ENCODE measurements at places on chromosomes 16 and 17.

- H3K27me3 ChIP-seq: no peaks in the 10 kb centered on the region
- no peaks in the 10 kb centered on the region for H3K4me1 ChIP-seq
- no peak overlapping the region for H3K4me3 ChIP-seq
- no peak for DNase-seq
- no peak overlapping the region for H3K27ac ChIP-seq
- peaks cover 3% of the 10 kb centered on the region for H3K36me3 ChIP-seq
Measured at GRCh38 chr17:72760368-72760767, 332.1 kb downstream of the SLC39A11 start.

DNA sequence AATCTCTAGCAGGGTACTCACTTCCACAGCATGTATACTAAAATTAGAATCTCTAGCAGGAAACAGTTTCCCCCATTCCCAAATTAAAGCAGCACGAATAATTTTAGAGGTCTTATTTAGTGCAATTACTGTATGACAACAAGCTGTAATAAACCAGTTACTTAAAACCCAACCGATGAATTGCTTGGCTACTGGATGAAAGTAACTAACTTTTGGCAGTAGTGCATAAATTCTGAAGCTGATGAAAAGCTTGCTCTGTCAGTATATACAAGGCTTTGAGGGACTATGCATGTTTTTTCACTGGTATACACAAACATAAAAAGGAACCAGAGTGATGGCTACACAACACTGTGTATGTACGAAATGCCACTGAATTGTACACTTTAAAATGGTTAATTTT, 89.4 kb downstream of the CFDP1 start:
- H3K4me3 ChIP-seq: no peak overlapping the region
- no peaks in the 10 kb centered on the region for H3K27me3 ChIP-seq
- no peaks in the 10 kb centered on the region for H3K4me1 ChIP-seq
- H3K36me3 ChIP-seq: peaks cover 18% of the 10 kb centered on the region
- DNase-seq: no peak

DNA sequence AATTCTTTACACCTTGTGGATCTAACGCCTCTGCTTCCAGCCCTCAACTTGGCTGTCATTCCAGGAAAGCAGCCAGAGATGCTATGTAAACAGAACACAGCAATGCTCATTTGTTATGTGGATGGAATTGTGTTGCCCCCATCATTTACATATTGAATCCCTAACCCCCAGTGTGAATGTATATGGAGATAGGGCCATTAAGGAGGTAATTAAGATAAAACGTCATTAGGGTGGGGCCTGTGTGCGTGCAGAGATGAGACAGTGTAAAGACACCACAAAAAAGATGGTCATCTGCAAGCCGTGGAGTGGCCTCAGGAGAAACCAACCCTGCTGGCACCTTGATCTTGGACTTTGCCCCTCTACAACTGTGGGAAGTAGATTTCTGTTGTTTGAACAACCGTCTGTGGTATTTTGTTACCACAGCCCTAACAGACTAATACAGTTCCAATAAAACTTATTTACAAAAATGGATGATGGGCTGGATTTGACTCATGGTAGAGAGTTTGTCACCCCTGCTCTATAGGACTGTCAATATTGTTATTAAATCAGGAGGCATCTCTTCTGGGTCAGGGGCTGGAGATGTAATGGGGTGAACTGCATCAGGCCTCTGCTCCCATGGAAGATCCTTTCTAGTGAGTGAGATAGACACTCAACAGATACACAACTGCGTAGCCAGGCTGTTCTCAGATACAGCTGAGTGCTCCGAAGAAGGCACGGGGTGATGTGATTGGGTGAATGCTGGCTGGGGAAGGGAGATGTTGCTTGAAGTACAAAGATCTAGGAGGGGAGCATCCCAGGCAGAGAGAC, 339.0 kb downstream of the SNX29 start:
- H3K27me3 ChIP-seq: no peaks in the 10 kb centered on the region
- peak overlapping the region; percentile 37 for H3K27ac ChIP-seq
- no peak for DNase-seq
- no peak overlapping the region for H3K4me3 ChIP-seq
- no peaks in the 10 kb centered on the region for H3K36me3 ChIP-seq

- no peaks in the 10 kb centered on the region for H3K27me3 ChIP-seq
- H3K4me3 ChIP-seq: no peak overlapping the region
- no peak overlapping the region for H3K27ac ChIP-seq
- H3K36me3 ChIP-seq: no peaks in the 10 kb centered on the region
- H3K4me1 ChIP-seq: peaks cover 5% of the 10 kb centered on the region
Measured at GRCh38 chr16:67441271-67441753, 10.4 kb downstream of the HSD11B2 start.

GRCh38 chr16:90044111-90044551, 24.9 kb upstream of the DBNDD1 start:
- no peaks in the 10 kb centered on the region for H3K36me3 ChIP-seq
- H3K4me3 ChIP-seq: no peak overlapping the region
- DNase-seq: no peak
- peaks cover 14% of the 10 kb centered on the region for H3K27me3 ChIP-seq
- no peak overlapping the region for H3K27ac ChIP-seq

- no peaks in the 10 kb centered on the region for H3K27me3 ChIP-seq
- no peaks in the 10 kb centered on the region for H3K36me3 ChIP-seq
- no peak overlapping the region for H3K4me3 ChIP-seq
- DNase-seq: no peak
Measured at GRCh38 chr17:32636598-32637218, 149.9 kb downstream of the CDK5R1 start.

DNA sequence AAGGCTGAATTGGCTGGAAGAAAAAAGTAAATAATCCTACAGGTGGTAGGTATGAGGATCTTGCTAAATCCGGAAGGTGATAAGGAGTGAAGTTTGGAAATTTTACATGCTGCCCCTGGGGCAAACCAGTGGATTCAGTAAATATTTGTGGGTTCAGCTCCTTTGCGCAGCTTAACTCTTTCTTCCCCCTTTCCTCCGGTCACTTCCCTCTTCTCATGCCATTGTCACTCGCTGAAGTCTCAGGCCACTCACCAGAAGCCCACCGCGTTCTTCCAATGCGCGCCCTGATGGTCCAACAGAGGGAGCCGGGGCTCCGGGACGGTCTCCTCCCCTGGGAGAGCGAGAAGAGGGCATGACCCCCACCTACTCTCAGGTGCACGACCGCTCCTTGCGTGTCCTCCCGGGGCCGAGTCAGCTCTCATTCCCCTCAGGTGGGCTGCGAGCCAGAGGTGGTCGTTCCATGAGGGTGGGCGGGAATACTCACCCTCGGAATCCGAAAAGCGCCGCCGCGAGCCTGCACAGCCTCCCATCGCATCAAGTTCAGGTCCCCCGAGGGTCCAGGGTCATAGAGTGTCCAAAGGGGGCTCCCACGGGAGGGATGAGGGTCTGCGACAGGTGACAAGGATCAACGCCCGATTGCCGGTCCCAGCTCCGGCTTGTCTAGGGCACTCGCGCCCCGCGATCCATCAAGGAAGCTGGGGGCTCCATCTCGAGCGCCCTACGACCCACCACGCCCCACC, 474 bp downstream of the CLN3 start:
- peak; percentile 32 for DNase-seq
- H3K27me3 ChIP-seq: no peaks in the 10 kb centered on the region
- H3K4me1 ChIP-seq: peaks cover 47% of the 10 kb centered on the region
- H3K27ac ChIP-seq: peak overlapping the region; percentile 100
- peaks cover 21% of the 10 kb centered on the region for H3K36me3 ChIP-seq

GRCh38 chr16:11705311-11706025, 37.2 kb downstream of the TXNDC11 start:
- no peaks in the 10 kb centered on the region for H3K27me3 ChIP-seq
- DNase-seq: no peak
- H3K4me1 ChIP-seq: peaks cover 7% of the 10 kb centered on the region
- H3K27ac ChIP-seq: no peak overlapping the region
- peaks cover 16% of the 10 kb centered on the region for H3K36me3 ChIP-seq

GRCh38 chr17:81955756-81956544, 5.0 kb downstream of the NOTUM start:
- H3K27me3 ChIP-seq: peaks cover 14% of the 10 kb centered on the region
- H3K27ac ChIP-seq: no peak overlapping the region
- H3K4me3 ChIP-seq: no peak overlapping the region
- DNase-seq: no peak

- no peaks in the 10 kb centered on the region for H3K36me3 ChIP-seq
- no peaks in the 10 kb centered on the region for H3K4me1 ChIP-seq
- DNase-seq: no peak
- no peak overlapping the region for H3K4me3 ChIP-seq
- no peaks in the 10 kb centered on the region for H3K27me3 ChIP-seq
- H3K27ac ChIP-seq: no peak overlapping the region
Measured at GRCh38 chr16:73023752-73024570, 24.0 kb downstream of the ZFHX3 start.

GRCh38 chr16:30660424-30661261, 2.4 kb downstream of the FBRS start:
- peaks cover 57% of the 10 kb centered on the region for H3K4me1 ChIP-seq
- peak overlapping the region; percentile 98 for H3K27ac ChIP-seq
- peak overlapping the region; percentile 91 for H3K4me3 ChIP-seq
- peaks cover 61% of the 10 kb centered on the region for H3K36me3 ChIP-seq
- peak; percentile 95 for DNase-seq

DNA sequence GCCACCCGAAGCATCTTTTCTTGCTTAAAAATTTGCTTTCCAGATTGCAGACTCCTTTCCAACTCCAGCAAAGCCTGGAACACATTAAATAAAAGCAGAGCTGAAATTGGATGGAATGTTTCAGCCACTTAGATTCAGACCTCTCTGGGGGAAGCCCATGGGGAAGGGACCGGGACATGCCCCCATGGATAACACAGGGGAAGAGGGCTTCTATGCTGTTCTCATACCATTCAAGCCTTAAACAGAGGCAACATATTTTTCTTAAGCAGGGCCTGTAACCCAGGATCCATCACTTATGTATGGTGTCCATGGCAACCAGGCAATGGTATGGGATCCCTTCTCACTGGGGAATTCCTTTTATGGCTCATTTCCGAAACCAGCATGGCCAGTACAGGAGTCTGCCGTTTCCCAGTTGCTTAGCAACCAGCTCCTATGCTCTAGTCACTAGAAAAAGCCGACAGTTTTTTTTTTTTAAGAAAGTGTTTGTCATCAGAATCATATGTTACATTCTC, 62.0 kb upstream of the MARCHF10 start:
- no peak overlapping the region for H3K27ac ChIP-seq
- H3K4me3 ChIP-seq: no peak overlapping the region
- no peaks in the 10 kb centered on the region for H3K36me3 ChIP-seq
- peaks cover 10% of the 10 kb centered on the region for H3K27me3 ChIP-seq
- no peaks in the 10 kb centered on the region for H3K4me1 ChIP-seq

DNA sequence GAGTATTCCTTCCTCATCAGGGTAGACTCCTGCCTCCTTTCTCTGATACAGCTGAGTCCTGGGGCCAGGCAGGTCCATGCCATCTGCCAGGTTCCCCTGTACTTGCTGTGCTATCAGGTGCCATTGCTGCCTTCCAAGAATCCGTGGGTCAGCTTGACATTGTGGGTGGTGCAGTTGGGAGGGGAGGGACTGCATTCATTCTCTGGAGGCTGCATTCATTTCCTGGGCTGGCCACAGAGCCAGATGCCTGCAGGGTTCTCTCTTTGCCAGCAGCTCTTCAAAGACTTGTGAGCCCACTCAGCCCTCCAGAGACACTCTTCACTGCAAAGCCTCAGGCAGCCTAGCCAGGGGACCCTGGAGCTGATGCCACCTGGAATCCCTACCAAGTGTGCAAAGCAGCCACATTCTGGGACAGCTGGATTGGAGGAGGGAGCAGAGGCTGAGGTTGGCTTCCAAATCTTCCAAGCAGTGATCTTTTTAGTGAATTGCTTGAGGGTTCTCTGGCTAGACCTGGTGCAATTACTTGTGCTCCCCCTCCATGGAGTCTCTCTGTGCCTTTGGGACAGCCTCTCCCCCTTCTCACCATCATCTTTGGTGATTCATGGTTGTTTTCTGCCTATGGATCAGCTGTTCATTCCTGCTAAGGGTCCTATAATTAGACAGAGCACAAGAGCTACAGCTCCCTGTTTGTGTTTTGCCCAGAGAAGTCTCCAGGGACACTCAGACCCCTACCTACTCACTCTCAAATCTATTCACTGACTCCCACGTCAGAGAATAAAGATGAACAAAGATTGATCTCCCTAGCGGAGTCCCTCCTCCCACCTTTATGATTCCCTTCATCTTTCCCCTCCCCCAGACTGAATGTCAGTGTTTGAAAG, 20.9 kb downstream of the ANKFN1 start:
- no peaks in the 10 kb centered on the region for H3K36me3 ChIP-seq
- no peaks in the 10 kb centered on the region for H3K4me1 ChIP-seq
- no peak for DNase-seq
- H3K27me3 ChIP-seq: peaks cover 8% of the 10 kb centered on the region
- H3K27ac ChIP-seq: no peak overlapping the region

- H3K27me3 ChIP-seq: no peaks in the 10 kb centered on the region
- peaks cover 25% of the 10 kb centered on the region for H3K36me3 ChIP-seq
- H3K4me1 ChIP-seq: peaks cover 6% of the 10 kb centered on the region
- DNase-seq: no peak
- H3K27ac ChIP-seq: peak overlapping the region; percentile 68
Measured at GRCh38 chr16:89712274-89712781, 8.4 kb downstream of the VPS9D1 start.

- H3K36me3 ChIP-seq: no peaks in the 10 kb centered on the region
- no peaks in the 10 kb centered on the region for H3K4me1 ChIP-seq
- H3K27me3 ChIP-seq: no peaks in the 10 kb centered on the region
- H3K4me3 ChIP-seq: no peak overlapping the region
Measured at GRCh38 chr17:2894782-2895181, 98.5 kb downstream of the RAP1GAP2 start.

DNA sequence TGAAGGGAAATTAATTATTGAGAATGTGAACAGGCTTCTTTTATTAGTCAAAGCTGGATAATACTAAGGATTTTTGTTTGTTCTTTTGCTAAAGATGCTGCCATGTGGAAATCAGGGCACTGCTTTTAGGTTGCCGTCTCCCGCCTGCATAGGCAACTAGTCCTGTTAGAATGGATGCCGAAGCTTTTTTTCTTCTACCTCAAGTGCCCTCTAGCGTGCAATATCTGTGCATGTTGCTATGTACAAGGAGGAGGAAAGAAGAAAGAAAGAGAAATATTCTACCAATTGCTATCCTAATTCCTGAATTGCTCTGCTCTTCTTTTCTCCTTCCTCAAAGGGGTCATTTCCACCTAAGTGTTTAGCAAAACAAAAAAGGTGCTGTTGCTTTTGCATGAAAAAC, 5.2 kb upstream of the CDH8 start:
- no peak for DNase-seq
- H3K27ac ChIP-seq: no peak overlapping the region
- no peaks in the 10 kb centered on the region for H3K36me3 ChIP-seq

GRCh38 chr17:9238340-9239245, 217.3 kb downstream of the NTN1 start:
- peaks cover 6% of the 10 kb centered on the region for H3K27me3 ChIP-seq
- H3K27ac ChIP-seq: peak overlapping the region; percentile 85
- DNase-seq: no peak

DNA sequence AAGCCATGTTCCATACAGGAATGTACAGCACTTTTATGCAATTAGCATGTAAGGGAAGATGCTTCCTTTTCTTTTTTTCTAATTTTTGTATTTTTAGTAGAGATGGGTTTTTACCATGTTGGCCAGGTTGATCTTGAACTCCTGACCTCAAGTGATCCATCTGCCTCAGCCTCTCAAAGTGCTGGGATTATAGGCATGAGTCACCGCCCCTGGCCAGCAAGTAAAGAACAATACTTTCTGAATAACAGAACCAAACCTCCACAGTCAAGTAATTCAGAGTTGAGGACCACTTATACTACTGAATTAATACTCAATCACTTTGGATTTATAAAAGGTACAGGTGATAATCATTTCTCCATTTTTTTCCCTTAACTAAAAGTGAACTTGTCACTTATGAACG, 13.0 kb downstream of the C16orf87 start:
- peaks cover 38% of the 10 kb centered on the region for H3K4me1 ChIP-seq
- H3K27me3 ChIP-seq: no peaks in the 10 kb centered on the region
- no peak overlapping the region for H3K4me3 ChIP-seq
- H3K36me3 ChIP-seq: peaks cover 26% of the 10 kb centered on the region
- no peak overlapping the region for H3K27ac ChIP-seq
- no peak for DNase-seq

Data from activated CD8-positive, alpha-beta T cell treated with anti-CD3 and anti-CD28 coated beads for 36 hours (primary cell).